NCI-H1048 (cell line): ENCODE measurements at places on chromosomes 2 and 18.
A peak's percentile ranks its signal among the peaks of the same experiment; 100 is the strongest.

GRCh38 chr2:144578099-144578498 is 58.2 kb upstream of the ZEB2 start:
- DNase-seq, result no peak

GRCh38 chr2:8501061-8501720 is 180.7 kb upstream of the ID2 start:
- DNase-seq, result no peak

GRCh38 chr2:48272199-48272598 is 257.8 kb upstream of the STON1 start:
- no peak for DNase-seq

GRCh38 chr2:100470898-100471514 is 724 bp downstream of the NMS start:
- no peak for DNase-seq

DNA sequence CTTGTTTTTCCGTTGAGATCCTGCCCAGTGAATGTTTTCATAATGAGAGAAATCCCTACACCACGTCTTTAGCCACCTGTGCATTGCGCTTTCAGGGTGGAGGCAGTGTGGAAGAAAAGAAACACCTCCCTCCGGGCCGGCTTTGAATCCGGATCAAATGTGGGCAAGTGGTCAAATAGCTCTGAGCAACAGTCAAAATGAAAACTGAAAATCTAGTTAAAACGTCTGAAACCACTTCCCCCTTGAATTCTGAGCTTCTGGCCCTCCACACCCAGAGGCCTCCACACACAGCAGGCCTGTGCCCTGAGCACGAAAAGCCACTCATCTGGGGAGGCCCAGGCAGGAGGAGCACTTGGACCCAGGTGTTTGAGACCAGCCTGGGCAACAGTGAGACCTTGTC is 263.6 kb upstream of the SALL3 start:
- no peak for DNase-seq

DNA sequence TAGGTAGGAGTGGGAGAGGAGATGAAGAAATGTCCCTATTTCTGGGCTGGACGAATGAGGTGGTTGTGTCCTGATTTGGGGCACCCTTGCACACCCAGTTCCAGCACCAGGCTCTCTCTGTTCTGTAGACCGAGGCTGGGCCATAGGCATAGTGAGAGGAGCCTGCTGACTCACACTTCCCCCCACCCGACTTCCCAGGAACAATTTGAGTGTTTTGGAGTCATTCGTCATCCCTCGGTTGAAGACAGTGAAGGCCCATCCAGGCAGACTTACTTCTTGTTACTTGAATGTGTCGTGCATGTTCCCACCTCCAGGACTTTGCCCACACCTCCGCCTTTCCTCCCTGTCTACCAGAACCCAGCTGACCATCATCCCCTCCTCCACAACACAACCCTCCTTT is 179.1 kb downstream of the HAUS1 start:
- DNase-seq, result no peak

- no peak for DNase-seq
These were observed 12.3 kb upstream of the TEX51 start for GRCh38 chr2:126886211-126886915.

DNA sequence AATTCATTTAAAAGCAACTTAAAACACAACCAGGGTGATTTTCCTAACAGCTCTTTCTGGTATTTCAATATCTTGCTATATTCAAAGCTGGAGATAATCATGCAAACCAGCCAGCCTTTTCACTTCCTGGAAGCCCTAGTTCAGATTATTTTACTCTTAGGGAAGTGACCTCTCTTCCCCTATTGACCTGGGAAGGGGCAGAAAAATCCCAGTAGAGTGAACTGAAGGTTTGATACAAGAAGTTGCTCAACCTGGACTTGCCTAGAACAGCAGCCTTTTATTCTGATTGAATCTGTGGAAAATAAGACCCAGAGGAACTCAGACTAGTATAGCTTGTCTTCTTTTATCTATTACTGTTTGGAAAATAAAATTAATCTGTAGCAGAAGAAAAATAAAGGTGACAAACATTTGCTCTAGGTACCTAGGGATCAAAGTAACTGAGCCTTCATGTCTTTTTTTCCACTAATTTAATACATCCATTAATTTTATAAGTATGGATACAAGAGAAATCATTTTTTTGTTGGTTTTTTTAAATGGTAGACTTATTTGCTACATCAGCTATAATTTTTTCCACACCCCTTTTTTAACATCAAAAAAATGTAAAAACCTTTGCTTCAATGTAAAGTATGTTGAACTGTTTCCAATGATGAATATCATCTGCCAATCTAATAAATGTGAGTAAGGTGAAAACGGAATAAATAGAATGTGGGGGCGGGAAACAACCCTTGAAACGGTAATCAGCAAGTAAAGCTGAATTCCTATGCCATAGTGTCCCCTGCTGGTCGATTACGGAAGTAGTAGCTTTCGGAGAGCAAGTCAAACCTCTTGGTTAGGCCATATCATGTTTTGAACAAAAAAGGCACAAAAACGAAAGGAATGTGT is 629.9 kb downstream of the NRXN1 start:
- peak; percentile 60 for DNase-seq

GRCh38 chr2:190458352-190459107 is 50.4 kb downstream of the MFSD6 start:
- no peak for DNase-seq

- no peak for DNase-seq
These were observed 122.9 kb upstream of the ITGA4 start for GRCh38 chr2:181334158-181334826.
